Fibroblast of skin of right biceps (primary cell): ENCODE measurements at places on chromosomes 1 and 21.
A peak's percentile ranks its signal among the peaks of the same experiment; 100 is the strongest.

GRCh38 chr1:199747984-199748383, 279.5 kb upstream of the NR5A2 start:
- DNase-seq: no peak

GRCh38 chr1:88730995-88731394, 46.9 kb downstream of the PKN2 start:
- DNase-seq: no peak

DNA sequence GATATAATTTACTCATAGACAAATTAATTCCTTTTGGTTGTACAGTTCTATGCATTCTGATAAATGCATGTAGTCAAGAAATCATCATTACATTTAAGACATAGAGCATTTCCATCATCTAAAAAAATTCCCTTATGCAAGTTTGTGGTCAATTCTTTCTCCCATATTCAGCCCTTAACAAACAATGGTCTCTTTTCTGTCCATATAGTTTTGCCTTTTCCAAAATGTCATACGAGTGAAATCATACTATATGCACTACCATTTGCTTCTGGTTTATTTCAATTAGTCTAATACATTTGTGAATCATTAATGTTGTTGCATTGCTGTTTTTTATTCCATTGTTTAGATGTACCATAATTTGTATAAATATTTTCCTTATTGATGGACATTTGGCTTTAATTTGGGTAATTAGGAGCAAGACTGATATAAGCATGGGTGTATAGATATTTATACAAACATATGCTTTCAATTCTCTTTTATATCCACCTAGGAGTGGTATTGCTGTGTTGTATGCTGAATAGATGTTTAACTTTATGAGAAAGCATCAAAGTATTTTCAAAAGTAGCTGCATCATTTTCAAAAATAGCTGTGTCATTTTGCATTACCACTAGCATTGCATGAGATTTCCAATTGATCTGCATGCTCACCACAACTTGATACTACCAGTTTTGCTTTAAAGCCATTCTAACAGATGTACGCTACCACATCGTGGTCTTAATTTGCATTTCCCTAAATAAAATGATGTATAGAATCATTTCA, 397.0 kb upstream of the ADAMTS5 start:
- DNase-seq: peak; percentile 27

DNA sequence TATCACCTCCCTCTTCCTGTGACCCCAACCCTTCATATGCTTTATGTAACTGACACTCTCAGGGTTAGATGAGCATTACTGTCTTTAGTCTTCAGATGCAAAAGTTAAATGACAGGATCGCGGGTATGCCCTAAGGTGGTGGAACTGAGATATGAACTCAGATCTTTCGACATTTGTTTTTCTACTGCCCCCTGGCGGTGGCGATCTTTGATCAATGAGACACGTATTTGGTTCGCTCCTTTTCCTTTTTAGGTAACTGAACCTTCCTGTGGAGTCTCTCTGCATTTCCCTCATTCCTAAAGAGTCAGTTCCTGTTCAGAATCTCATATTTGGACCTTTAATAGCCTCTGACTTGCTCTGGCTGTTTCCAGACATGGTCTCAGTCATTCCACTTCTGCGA, 47.8 kb upstream of the ZP4 start:
- no peak for DNase-seq

DNA sequence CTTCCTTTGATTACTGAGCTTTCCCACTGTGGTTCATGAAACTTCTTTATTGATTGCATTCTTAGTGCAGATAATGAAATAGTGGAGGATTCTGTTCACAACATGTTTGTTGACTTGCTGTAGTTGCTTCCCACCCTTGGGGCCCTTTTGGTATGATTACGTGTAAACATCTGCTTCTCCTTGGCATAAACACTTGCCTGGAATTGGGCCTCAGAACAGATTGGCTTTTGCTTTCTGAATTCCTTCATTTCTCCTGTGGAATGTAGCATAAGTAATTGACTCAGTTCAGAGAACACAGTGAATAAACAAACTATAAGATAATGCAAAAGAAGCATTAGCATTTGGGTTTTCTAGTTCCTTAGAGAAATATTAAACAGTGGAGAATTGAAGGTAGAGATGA, 59.5 kb upstream of the LAMC2 start:
- no peak for DNase-seq

DNA sequence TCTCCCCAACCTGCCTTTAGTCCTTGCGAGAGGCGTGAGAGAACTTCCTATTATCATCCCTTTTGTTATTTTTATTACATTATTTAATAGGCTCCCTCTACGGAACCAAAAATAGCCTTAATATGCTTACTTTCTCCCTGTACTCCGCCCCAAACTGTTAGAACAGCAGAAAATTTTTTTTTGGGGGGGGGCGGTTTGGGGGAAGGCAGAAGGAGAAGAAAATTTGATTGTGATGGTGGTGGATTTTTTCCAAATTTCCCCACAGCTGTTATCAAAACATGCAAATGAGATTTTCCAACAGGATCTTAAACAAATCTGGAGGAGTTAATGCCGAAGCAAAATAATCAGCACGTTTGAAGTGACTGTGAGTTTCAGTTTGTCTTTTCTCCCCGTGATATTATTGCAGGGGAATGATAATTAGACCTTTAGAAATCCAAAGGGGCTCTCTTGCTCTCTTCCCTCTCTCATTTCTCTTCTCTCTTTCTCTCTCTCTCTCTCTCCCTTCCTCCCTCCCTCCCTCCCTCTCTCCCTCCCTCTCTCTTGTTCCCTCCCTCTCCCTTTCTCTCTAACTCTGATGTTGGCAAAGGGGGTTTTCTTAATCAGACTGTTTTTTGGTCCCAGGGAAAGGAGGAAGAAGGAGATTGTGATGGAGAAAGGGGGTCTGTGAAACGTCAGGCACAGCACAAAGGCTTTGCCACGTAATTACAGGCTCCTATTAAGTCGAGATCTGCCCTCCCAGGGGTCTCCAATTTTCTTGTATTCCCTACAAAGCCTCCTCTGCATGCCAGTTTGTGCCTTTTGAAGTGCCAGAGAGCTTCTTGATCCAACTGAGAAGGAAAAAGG, 1.1 kb upstream of the PRRX1 start:
- DNase-seq: peak; percentile 77

DNA sequence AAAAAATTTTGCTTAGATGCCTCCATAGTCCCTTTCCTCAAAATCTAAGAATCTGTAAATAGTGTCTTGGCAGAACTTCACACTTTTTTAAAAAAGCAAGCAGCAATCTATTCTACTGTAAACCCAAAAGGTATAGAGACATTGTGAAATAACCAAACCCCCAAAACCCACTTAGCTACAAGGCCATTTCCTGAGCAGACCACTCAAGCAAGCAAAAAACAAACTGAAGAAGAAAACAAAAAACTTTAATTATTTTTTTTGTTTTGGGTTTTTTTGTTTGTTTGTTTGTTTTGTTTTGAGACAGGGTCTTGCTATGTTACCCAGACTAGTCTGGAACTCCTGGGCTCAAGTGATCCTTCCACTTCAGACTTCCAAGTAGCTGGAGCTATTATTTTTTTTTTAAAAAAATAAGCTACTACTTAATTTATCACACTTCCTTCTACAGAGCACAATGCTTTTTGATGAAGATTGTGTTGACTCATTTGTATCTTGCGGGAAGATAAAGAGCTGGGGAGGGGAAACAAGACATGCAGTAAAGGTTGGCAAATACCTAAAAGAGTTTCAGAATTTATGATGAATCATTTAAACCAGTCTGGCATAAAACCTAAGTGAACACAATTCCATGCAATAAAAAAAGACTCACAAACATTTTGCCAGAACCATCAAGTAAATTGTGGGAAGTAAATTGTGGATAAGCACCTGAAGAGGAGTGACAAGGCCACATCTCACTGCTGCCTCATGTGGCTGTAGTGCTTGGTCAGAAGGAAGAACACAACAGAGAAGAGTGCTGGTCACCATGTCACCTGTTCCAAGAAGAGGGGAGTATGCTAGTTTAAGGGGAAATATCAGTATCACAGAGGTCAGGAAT, 2.7 kb upstream of the PTPN22 start:
- peak; percentile 29 for DNase-seq

GRCh38 chr1:42143896-42144710, 9.1 kb upstream of the GUCA2B start:
- no peak for DNase-seq

GRCh38 chr1:26991310-26992116, 2.0 kb upstream of the TRNP1 start:
- DNase-seq: peak; percentile 90

DNA sequence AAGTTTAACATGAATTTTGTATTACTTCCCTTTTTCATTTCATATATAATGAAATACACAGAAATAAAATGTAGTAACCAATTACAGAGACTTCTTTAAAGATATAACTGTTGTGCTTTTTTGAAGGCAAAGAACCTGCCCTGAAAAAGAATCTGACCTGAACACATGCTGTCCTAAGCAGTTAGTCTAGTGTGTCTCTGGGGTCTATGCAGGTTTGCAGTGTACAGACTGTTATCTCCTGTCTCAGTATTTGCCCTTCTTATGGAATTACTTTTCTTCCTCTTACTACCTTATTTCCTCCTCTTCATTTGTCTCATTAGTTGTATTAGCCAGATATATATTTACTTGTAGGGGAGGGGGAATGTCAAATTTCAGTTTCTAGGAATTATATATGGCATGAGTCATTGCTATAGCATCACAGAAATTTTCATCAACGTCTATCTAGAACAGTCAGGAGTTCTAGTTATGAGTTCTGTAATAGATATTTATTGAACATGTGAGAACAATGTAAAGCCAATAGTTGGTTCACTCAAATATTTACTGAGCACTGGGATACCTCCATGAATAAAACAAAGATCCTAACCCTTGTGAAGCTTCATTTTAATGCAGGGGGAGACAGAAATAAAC, 28.4 kb upstream of the PLEKHO1 start:
- DNase-seq: peak; percentile 51

DNA sequence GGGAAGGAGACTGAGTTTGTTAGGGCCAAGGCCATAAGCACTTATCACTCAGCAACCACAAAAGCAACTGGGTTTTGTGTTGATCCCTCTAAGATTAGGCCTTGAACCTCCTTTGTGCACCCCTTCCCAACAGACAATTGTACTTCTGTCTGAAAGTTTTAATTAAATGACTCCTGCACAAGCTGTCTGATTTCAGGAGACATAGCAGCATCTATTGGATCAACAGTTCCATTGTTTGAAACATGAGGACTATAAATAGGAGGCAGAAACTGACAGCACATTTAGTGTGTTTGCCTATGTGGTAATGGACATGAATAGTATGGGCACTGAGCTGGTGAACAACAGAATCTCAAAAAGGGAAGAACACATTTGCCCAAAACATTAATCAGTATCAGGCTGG, 167.3 kb upstream of the KCNJ6 start:
- DNase-seq: no peak

DNA sequence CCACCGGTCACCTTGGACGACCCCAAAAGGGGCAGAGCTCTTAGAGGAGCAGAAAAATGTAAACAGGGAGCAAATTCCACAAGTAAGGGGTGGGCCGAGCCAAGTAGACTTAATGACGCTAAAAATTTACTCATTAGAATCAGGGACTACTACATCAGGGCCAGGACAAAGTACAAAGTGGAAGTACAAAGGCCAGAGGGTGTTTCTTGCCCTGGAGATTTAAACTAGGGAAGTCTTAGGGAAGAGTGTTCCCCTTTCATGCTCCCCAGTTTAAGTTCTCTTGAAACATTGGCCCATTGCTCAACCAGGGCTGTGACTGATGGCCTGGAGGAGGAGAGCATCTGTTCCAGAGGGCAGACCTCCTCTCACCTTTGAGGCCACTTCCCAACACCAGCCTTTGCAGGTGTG, 48.6 kb downstream of the BACH1 start:
- no peak for DNase-seq

GRCh38 chr1:218479436-218480115, 134.4 kb downstream of the TGFB2 start:
- DNase-seq: peak; percentile 87

DNA sequence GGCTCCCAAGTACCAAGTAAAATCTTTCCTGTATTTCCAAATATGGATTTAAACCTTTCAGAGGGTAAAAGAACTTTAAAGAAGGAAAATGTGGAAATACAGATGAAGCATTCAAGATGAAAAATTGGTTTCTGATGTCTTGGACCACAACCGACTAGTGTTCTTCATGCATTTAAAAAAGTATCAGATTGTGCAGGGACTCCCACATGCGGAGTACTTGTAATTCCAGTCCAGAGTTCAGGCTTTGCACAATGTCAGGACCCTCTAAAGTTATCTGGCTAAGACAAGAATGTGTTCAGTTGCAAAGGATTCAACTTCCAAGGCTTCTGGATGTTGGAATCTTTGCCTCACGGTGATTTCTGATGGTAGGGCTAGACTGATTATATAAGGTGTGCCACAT, 66.7 kb downstream of the RGL1 start:
- no peak for DNase-seq

DNA sequence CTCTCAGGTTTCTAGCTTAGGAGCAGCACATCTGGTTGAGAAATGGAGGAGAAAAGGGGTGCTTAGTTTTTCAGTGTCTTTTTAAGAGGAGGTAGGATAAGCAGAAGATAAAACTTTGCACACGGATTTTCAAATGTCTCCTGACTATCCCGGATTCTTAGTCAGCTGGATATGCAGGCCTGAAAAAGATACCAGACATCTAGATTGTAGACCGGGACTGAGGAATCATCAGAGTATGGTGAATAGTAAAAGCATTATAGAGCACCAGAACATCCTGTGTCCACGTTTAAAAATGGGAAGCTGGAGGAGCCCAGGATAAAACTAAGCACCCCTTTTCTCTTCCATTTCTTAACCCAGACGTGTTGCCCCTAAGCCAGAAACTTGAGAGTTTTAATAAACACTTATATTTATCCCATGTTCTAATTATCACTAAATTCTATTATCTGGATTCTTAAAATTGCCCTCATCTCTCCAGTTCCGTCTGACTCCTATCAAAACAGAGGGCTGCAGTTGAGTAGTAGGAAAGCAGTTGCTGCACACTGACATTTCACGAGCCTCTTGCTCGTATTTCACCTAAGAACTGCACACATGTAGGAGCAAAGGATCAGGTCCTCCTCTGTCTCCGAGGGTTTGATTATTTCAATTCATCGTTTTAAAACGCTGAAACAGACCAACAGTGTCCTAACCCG, 609 bp downstream of the PIGK start:
- no peak for DNase-seq

DNA sequence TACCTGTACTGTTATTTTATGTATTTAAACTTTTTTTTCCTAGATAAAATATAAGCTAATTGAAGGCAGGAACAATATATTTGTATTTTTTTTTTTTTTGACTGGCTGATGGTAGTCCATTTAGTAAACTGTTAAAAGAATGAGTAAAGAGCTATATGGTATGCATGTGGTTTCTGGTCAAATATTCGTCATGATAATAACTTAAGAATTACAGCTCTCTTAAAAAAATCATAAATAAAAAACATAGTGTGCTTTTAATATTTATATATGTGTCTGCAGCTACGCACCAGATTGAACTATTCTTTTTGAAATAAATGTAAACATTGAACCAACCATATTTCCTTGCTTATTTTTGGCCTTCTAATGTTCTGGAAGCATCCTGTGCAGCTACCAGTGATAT, 272.3 kb upstream of the C1orf105 start:
- peak; percentile 57 for DNase-seq

DNA sequence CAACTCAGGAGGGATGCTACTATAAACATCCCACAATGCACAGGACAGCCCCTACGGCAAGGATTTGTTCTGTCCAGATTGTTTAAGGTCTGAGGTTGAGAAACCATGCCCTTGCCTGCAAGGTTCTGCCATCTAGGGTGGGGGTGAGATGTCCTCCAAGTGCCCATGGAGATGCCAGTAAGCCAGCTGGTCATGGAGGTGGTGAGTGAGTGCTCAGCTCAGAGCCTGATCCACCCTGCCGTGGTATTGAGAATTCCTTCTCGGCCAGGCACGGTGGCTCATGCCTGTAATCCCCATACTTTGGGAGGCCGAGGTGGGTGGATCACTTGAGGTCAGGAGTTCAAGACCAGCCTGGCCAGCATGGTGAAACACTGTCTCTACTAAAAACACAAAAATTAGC, 13.3 kb upstream of the CTRC start:
- DNase-seq: no peak
